Mammary epithelial cell (primary cell): ENCODE measurements at places on chromosomes 13 and 19. TPM values are rescaled to one million over a fixed set of nuclear protein-coding genes. Genes with fewer than 3 reads are reported as not detected.

DNA sequence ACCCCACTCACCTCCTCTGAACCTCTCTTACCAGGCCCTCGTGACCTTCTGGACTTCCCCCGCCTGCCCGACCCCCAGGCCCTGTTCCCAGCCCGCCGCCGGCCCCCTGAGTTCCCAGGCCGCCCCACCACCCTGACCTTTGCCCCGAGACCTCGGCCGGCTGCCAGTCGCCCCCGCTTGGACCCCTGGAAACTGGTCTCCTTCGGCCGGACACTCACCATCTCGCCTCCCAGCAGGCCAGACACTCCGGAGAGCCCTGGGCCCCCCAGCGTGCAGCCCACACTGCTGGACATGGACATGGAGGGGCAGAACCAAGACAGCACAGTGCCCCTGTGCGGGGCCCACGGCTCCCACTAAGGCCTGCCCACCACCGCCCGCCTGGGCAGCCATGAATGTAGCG, 3.2 kb downstream of the TTC9B start:
- no peak for DNase-seq

PNMA8B gene
- polyA plus RNA-seq: 0.01 TPM

DNA sequence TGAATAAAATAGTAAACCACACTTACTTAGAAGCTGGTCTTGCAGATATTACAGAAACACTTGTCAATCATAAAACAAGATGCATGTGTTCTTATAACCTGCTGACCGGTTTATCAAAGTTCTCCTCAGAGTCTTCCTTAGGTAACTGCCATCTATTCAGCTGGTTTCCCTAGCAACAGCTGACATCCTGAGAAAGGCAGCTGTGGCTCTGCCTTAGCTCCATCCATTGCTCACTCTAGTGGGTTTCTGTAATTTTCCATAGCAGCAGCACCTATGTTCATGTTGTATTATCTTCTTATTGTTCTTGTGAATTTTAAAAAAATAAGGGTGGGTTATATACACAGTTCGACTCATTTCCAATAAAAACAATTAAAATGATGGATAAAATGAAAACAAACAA, 87.8 kb downstream of the RAP2A start:
- DNase-seq: no peak

GRCh38 chr19:49585023-49585422, 3.9 kb downstream of the PRRG2 start:
- no peak for DNase-seq

- DNase-seq: no peak
Observed at GRCh38 chr19:8079988-8080387, 27.4 kb downstream of the CCL25 start.

DNA sequence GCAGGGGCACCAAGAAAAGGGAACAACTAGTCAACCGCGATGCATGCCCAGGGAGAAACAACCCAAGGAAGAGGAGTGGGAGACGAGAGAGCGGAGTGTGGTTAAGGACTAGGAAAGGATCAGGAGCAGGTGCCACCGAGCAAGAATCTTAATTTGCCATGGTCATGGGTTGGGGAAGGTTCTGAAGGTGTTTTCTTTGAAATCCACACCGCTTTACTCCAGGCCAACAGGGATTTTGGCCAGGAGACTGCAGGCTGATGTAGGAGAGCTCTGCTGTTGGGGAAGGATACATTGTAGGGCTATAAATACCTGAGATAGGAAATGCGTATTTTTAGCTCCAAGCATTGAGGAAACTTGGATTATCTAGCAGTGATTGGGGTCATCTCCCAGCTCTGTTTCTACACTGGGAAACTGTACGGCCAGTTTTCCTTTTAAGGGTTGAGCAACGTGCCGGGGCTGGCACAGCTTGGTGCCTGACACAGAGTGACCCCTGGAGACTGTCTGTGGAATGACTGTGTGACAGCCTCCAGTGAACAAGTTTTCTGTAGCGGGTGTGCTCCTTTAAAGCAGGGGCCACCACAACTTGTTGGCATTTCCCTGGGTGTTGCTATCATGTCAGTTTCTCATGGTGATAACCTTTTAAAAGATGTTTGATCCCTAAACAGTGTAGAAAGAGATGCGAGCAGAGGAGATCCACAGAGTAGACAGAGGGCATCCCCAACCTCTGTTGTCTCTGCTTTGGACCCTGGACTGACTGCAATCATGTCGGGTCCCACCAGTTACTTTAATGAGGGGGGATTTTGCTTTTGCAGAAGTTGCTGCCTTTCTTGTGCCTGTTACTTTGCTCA, 34.3 kb downstream of the ZNF536 start:
- DNase-seq: no peak

DNA sequence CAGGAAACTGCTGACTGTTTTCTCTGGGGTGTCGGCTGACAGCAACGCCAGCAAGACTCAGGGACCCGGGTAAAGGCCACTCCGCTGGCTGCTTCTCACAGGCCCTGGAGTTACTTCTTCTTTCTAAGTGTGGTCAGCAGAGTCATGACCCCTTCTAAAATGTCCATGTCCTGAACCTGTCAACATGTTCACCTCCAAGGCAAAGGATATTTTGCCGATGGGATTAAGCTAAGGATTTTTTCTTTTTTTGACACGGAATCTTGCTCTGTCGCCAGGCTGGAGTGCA, 7.9 kb downstream of the PEX11G start:
- DNase-seq: no peak

DNA sequence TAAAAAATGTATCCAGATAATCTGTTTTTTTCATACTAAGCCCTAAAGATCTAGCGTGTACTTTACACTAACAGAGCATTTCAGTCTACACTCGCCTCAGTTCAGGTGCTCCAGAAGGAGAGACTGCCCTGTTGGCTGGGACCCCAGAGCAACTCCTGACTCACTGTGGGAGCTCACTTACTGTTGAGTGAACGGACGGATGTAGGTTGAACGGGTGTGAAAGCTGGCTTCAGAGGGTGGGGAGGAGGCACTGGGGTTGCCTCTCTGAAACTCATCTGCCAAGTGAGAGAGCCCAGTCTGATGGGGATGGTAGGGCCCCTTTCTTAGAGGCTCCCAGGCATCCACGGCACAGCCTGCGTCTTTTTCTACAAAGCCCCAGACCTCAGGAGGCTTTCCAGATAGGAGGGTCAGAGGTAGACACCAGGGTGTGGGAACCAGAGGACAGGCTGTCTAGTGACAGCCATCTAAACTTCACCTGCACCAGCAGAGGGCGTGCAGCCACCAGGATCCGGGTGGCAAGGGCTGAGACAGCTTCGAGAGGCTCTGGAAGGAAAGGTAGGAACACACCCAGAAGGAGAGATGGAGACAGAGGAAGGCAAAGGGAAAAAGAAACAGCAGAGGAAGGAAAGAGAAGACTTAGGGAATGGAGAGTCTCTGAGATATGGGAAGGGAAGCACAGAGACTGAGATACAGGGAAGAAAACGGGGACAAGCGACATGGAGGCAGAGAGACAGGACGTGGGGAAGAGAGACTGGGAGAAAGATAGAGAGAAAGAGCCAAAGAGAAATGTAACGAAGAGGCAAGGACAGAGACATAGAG, 3.7 kb downstream of the KASH5 start:
- peak; percentile 65 for DNase-seq
